Subcutaneous preadipocyte (primary cell): ENCODE measurements at places on chromosomes 12 and 14. TPM values are rescaled to one million over a fixed set of nuclear protein-coding genes. Genes with fewer than 3 reads are reported as not detected.

The FAM181A gene
- total RNA-seq = not detected in 2 replicates

The HOXC4 gene
- 1.6 and 2.2 TPM in 2 replicates for total RNA-seq

The GSG1 gene
- total RNA-seq = 1.6 and 2.9 TPM in 2 replicates

The KRT85 gene
- not detected in 2 replicates for total RNA-seq

The GRIP1 gene
- total RNA-seq = under 0.01 TPM in 1 of 2 replicates, not detected in the other

The LRFN5 gene
- total RNA-seq = 1.4 and 6.6 TPM in 2 replicates

The COX8C gene
- not detected in 2 replicates for total RNA-seq

The DBX2 gene
- total RNA-seq = under 0.01 TPM in 2 replicates

The CLEC1B gene
- total RNA-seq = not detected in 2 replicates

The MYO1A gene
- total RNA-seq = 0.73 TPM in 1 of 2 replicates, not detected in the other

The TRIM9 gene
- 0.59 and 2.6 TPM in 2 replicates for total RNA-seq

The C12orf50 gene
- total RNA-seq = not detected in 2 replicates

The CLEC6A gene
- total RNA-seq = not detected in 2 replicates

The ANKRD52 gene
- total RNA-seq = 12.9 and 15.1 TPM in 2 replicates

The KRT79 gene
- total RNA-seq = not detected in 2 replicates

The PTPRR gene
- total RNA-seq = 0.39 TPM in 1 of 2 replicates, not detected in the other

The LRTM2 gene
- not detected in 2 replicates for total RNA-seq

The KRT7 gene
- 0.78 TPM in 1 of 2 replicates, not detected in the other for total RNA-seq

The CDC42BPB gene
- 98.5 and 124 TPM in 2 replicates for total RNA-seq

The TEX22 gene
- 0.20 and 0.73 TPM in 2 replicates for total RNA-seq

The ASPG gene
- not detected in 2 replicates for total RNA-seq

The TAS2R8 gene
- total RNA-seq = under 0.01 TPM in 1 of 2 replicates, not detected in the other

The RASAL1 gene
- not detected in 2 replicates for total RNA-seq

The C12orf56 gene
- 4.8 and 11.9 TPM in 2 replicates for total RNA-seq

The CLEC4C gene
- total RNA-seq = not detected in 2 replicates

The EXOC3L4 gene
- total RNA-seq = not detected in 2 replicates

The TAS2R31 gene
- 4.8 and 6.8 TPM in 2 replicates for total RNA-seq

The ALX1 gene
- total RNA-seq = 6.8 and 8.5 TPM in 2 replicates

The MAP3K12 gene
- 35.4 and 36.0 TPM in 2 replicates for total RNA-seq

The AKAP3 gene
- total RNA-seq = 1.1 and 1.2 TPM in 2 replicates

The ACOT4 gene
- total RNA-seq = 0.20 and 0.73 TPM in 2 replicates

The PPP1R36 gene
- 0.20 TPM in 1 of 2 replicates, not detected in the other for total RNA-seq

The PLEKHD1 gene
- under 0.01 TPM in 1 of 2 replicates, not detected in the other for total RNA-seq

The OR11G2 gene
- not detected in 2 replicates for total RNA-seq

The SCN8A gene
- total RNA-seq = 13.6 and 13.9 TPM in 2 replicates

The AGAP2 gene
- total RNA-seq = under 0.01 and 0.39 TPM in 2 replicates

The ZNF410 gene
- 54.0 and 57.5 TPM in 2 replicates for total RNA-seq

The MDP1 gene
- 10.8 and 14.7 TPM in 2 replicates for total RNA-seq

The CCDC184 gene
- total RNA-seq = 0.37 and 0.39 TPM in 2 replicates

The SLC17A8 gene
- total RNA-seq = under 0.01 TPM in 1 of 2 replicates, not detected in the other

The MGAT4C gene
- not detected in 2 replicates for total RNA-seq

The RASSF9 gene
- total RNA-seq = under 0.01 and 0.20 TPM in 2 replicates

The GLT1D1 gene
- total RNA-seq = not detected in 2 replicates

The ENDOU gene
- total RNA-seq = 0.37 and 1.6 TPM in 2 replicates
